Activated CD8-positive, alpha-beta T cell treated with anti-CD3 and anti-CD28 coated beads for 36 hours (primary cell): ENCODE measurements at places on chromosomes 4 and X.
A peak's percentile ranks its signal among the peaks of the same experiment; 100 is the strongest.

- DNase-seq = no peak
Observed at GRCh38 chrX:44042751-44043150, 69.6 kb upstream of the NDP start.

GRCh38 chrX:118551426-118551825 is 55.8 kb downstream of the DOCK11 start:
- DNase-seq = no peak

GRCh38 chrX:87518504-87518903 is 902 bp downstream of the KLHL4 start:
- DNase-seq = no peak

- no peak for DNase-seq
Observed at GRCh38 chr4:24126776-24127175, 236.9 kb upstream of the PPARGC1A start.

DNA sequence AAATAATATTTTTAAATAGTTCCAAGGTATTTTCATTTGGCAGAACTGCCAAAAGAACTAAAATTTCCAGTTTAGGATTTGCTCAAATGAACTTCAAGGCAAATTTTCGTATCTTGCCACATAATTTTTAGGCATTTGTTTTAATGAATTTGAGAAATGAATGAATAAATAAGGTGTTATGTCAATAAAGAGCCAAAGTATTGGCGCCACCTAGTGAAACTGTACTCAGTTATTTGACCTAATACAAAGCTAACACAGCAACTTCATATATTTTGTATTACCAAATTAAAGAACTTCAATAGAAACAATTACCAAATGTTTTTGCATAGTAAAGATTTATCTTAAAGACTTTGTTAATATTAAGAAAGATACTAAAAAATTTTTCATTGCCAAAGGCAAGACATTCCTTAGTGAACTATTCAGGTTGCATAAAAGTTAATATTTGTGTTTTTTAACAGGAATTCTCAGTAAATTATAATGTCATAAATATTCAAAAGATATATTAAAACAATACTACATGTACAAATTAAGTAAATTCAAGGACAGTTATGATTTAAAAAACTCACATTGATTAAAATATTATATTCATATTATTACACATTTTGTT is 50.3 kb downstream of the STPG2 start:
- DNase-seq = no peak

GRCh38 chr4:163280703-163281519 is 51.5 kb downstream of the NPY1R start:
- no peak for DNase-seq

DNA sequence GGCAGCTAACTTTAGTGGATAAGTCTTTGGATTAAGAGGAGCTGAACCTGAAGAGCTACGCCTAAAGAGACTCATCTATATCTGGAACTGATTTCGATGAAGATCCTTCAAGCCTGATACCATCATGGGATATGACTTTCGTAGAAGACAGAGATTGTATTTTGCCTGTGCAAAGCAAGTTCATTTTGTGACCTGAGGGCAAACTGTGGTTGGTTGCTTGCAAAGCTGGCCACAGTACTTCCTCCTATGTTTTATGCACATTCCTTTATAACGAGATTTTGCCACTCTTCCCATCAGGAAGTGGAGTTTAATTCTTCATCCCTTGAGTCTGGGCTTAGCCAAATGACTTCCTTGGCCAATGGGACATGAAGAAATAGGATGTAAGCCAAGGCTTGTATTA is 519.3 kb upstream of the NR3C2 start:
- DNase-seq = no peak

GRCh38 chr4:2954358-2955185 is 8.6 kb downstream of the NOP14 start:
- peak; percentile 87 for DNase-seq

GRCh38 chr4:151953312-151953711 is 192.5 kb upstream of the GATB start:
- DNase-seq = no peak

DNA sequence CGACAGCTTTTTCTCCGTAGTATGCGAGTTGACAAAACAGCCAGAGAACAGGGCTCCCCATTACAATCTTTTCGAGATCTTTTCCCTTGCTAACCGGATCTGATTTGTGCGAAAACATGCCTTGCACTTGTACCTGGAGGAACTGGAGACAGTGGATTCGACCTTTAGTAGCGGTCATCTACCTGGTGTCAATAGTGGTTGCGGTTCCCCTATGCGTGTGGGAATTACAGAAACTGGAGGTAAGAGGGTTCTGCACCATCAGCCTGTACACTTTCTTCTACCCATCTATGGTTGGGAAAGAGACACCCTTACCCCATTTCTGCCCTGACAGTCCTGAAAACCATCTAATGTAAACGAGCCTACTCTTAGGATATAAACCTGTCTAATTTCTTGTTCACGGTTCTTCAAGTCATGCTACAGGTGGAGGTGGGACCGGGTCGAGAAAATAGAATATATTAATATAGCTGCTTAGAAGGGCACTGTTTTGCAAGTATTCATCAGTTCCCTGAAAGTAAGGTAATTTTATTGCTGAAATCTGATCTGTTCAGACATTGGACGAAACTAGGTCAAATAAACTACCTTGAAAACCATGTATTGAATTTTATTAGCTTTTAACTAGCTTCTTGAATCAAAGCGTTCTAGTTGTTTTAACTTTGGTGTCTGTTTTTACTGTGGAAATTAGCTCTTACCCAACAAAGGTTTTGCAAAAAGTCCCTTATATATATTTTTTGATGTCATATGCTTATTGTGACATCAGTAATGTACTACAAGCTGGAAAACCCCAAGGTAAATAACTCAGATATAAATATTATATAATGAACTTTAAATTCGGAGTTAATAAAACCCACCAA is 869 bp downstream of the TMEM184C start:
- DNase-seq = no peak

GRCh38 chr4:6143603-6144181 is 56.7 kb downstream of the JAKMIP1 start:
- no peak for DNase-seq

DNA sequence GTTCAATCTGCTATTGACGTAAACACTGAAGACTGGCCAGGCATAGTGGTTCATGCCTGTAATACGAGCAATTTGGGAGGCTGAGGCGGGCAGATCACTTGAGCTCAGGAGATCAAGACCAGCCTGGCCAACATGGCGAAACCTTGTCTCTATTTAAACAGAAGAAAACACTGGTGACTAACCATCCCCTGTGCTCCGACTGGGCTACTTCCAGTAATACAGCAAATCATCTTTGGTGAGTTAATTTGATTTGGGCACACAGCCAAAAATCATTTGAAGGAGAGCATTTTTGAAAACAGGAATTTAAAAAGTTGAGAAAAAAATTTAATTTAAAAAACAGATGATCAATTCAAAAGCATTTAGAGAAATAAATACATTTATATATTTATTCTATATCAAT is 52.0 kb downstream of the SEC24D start:
- DNase-seq = no peak

DNA sequence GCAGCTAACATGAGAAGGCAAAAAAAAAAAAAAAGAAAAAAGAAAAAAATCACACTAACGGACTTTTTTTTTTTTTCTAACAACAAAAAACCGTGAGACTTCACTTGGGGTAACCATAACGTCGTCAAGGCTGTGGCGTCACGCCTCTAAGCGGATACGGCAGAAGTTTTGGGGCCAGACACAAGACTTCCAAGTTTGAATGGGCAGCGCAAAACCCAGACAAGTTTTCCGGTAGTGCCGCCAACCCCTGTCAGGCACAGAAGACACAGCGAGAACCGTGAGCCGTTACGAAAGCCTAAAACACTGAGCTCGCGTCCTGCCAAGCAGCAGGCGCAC is 556 bp upstream of the SMARCA5 start:
- peak; percentile 90 for DNase-seq

GRCh38 chr4:43763029-43763610 is 685.5 kb downstream of the KCTD8 start:
- no peak for DNase-seq
